HepG2 (cell line): ENCODE measurements at places on chromosomes 1 and 21. TPM values are rescaled to one million over a fixed set of nuclear protein-coding genes. Genes with fewer than 3 reads are reported as not detected.

GRCh38 chr1:26391450-26391849, 18.9 kb upstream of the ZNF683 start:
- peak; percentile 52 for DNase-seq

- DNase-seq = no peak
Observed at GRCh38 chr1:31669433-31669785, 24.7 kb upstream of the PEF1 start.

DNA sequence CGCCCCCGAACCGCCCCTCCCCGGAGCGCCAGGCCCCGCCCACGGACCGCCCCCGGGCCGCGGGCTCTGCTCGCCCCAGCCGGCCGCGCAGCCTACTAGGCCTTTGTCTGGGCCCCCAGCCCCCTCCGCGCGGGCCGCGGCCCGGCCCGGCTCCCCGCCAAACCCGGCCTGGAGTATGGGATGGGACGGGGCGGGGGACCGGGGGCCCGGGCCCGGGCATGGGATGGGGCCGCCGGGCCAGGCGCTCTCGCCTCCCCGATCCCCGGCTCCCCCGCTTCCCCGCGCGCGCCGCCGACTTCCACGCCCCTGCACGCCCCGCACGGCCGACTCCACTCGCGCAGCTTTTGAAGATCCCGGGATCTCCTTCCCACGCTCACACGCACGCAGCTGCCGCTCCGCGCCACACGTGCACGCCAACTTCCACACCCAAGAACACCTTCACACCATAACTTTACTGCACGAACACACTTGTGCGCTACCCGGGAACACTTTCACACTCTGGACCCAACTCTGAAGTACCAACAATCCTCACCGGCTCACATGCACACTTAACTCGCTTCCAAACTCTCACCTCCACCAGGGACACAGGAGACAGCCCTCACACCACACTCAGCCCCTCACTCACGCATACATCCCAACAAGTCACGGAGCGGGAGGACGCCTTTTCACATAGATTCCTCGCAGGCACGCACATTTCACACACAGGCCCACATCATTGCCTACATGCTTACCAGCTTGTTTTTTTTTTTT, 437 bp upstream of the HSPG2 start:
- DNase-seq = peak; percentile 72

DNA sequence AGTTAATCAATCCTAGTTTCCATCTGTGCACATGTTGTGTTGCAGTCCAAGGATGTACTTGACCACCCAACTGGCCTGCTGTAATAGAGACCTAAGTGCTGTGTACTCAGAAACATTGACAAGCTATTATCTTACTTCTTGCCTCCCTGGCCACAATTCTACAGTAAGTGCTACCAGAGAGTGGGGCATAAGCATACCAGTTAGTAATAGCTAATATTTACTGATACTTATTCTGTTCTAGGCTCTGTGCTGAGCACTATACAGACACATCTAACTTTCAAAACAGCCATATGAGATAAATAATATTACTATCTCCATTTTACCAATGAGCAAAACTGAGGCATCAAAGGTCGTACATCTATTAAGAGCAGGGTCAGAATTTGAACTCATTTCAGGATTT, 49.5 kb upstream of the NPL start:
- DNase-seq = no peak

FCGR3A gene
- not detected in 2 replicates for polyA plus RNA-seq

BATF3 gene
- polyA plus RNA-seq = 0.13 and 0.40 TPM in 2 replicates

GRCh38 chr1:173496757-173497320, 19.7 kb downstream of the PRDX6 start:
- DNase-seq = no peak

DNA sequence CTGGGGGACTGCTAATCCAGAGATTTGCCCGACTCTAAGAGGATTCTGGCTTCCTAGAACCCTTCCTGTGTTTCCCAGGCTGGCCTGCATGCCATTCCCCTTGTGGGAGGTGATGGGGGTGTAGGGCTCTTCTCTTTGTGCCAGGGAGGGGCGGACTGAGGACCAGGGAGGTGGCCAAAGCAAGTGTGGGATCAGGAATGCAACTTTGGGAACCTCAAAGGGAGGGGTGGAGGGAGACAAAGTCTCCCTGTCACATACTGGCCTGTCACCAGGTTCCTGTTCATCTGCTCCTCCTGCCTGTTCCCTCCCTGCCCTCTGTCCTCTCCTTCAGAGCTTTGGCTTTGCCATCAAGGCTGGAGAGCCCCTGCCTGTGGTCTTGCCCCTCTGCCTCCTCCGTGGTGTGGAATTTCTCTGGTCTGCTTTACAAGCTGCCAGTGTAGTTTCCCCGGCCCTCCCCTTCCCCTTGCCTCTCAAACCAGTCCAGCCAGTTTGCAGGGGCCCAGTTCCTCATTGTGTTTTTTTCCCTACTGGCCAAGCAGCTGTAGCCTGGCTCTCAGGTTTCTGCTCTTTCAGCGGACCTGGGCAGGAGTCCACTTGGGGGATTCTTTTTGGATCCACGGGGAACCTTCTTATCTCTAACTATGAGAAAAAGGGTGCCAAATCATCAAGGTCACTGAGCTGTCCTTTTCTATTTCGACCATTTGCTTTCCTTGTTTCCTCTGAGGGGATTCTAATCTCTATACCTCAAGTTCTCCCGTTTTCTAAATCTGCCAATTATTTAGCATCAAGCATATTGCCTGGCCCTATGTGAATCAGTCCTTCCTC, 1.8 kb downstream of the CGN start:
- no peak for DNase-seq

- DNase-seq = no peak
Observed at GRCh38 chr1:229474509-229474908, 33.6 kb downstream of the NUP133 start.

ACADM gene
- 37.1 and 43.7 TPM in 2 replicates for polyA plus RNA-seq

DNA sequence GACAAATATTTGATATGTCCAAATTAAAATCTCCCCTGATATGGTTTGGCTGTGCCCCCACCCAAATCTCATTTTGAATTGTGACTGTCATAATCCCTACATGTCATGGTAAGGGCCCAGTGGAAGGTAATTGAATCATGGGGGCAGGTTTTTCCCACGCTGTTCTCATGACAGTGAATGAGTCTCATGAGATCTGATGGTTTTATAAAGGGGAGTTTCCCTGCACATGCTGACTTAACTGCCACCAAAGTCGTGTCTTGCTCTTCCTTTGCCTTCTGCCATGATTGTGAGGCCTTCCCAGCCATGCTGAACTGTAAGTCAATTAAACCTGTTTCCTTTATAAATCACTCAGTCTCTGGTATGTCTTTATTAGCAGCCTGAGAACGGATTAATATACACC, 207.0 kb downstream of the BARHL2 start:
- no peak for DNase-seq

DNA sequence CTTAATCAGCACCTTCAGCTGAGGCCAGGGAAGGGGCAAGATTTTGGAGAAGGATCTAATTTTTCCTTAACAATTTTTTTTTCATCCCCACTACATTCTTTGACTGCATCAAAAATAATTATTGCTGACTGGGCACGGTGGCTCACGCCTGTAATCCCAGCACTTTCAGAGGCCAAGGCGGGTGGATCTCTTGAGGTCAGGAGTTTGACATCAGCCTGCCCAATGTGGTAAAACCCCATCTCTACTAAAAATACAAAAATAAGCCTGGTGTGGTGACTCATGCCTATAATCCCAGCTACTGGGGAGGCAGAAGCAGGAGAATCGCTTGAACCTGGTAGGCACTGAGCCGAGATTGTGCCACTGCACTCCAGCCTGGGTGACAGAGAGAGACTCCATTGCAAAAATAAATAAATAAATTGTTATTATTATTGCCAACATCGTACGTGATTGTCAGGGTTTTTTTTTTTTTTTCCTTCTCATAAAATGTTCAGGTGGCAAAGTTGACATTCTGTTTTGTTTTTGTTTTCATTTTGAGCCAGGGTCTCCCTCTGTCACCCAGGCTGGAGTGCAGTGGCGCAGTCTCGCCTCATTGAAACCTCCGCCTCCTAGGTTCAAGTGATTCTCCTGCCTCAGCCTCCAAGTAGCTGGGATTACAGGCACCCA, 37.3 kb upstream of the MORC3 start:
- no peak for DNase-seq

- no peak for DNase-seq
Observed at GRCh38 chr1:200949626-200950025, 54.9 kb downstream of the INAVA start.

DNA sequence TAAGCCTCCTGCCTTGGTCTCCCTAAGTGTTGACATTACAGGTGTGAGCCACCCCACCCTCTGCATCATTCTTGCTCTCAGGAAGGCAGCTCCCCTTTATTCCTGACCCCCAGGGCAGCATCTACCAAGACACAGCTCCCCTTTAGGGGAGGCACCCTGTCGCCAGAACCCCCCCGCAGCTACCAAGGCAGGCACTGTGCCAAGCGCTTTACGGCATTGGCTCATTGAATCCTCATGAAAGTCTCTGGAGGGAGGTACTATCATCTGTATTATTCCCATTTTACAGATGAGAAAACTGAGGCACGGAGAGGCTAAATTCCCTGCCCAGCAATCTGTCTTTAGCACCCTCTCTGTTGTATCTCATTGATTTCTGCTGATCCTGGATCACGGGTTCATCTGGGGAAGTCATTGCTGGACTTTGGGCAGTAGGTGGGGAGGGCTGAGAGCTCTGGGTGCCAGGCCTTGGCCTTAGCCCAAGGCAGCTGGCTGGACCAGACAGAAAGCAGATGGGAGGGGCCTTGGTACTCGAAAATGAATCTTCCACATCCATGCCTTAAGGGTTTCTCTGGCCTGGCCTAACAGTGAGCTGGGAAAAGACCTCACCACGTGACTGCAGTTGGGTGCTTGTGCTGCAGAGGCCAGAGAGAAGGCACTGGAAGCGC, 5.9 kb downstream of the PLOD1 start:
- peak; percentile 70 for DNase-seq

DNA sequence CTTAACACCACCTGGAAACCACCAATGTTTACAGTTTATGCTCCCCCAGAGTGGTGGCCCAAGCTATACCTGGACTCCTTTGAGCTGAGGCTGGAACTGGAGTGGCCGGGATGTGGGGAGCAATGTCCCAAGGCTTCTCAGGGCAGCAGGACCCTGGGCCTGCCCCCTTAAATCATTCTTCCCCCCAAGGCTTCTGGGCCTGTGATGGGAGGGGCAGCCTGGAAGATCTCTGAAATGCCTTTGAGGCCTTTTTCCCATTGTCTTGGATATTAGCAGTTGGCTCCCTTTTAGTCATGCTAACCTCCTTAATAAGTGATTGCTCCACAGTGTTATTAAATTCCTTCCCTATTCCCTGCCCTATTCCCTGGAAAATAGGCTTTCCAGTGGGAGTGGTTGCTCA, 185.8 kb downstream of the HS2ST1 start:
- no peak for DNase-seq

DNA sequence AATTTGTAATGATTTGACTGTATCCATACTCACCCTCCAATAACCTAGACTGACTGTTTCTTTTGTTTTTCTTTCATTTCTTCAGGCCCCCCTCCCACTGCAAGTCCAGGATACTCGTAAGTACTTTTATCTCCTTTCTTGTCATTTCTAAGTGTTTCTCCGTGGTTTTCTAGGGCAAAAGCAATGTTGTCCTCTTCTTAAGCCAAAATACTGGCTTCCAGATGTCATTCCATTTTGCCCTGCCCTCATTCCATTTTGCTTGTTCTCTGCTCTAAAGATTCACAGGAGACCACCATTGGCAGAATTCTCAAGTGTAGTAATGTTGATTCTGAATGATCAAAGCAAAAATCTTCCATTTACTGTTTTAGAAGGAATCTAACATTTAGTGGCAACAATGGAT, 152.8 kb upstream of the UBE2U start:
- no peak for DNase-seq

DNA sequence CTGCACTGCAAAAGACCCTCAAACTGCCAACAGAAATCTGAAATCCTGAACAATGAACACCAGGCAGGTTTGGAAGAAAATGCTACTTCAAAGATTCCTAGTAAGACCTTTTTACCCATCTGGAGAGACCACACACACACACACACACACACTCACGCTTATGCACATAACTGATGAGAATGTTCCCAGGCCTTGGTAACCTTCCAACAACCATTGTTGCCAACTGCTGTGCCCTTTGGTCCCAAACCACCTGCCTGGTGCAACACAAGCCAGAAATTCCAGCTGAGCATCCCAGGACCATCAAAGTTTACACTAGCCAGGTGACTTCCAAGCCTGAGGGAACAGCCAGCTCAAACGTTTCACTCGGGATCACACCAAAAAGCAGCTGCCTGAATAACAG, 56.9 kb downstream of the SEC16B start:
- DNase-seq = peak; percentile 10

- DNase-seq = no peak
Observed at GRCh38 chr1:242401937-242402336, 122.6 kb downstream of the PLD5 start.

DNA sequence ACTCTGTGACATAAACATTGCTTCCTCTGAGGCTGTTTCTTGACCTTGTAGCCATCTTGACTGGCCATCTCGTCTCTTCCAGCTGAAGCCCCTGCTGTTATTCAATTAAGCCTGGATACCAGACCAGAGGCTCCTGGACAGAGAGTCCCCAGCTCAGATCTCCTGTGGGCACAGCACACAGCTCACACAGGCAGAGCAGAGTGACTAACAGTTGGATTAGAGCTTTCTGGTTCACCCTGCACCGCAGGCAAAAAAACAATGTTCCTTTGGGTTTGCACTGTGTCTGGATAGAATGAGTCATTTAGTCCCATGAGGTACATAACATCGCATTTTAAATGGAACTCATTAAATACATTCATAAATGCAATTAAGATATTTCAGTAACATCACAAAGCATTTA, 33.4 kb upstream of the USH2A start:
- DNase-seq = no peak

DNA sequence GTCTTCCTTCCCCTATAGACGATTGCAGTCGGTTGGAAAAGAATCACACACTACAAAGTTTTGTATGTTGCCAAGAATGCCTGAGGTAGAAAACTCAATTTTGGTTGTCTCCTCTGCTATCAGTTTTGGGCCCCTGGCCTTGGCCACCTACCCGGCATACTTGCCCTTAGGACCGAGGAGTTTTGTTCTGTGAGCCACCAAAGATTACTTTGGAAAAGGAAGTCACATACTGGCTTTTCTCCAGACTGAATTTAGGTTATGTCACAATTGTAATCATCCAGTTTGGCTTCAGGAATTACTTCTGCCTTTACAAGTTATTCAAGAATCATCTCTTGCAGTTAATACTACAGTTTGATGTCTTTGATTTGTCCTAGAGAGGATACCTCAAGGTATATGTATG, 71.4 kb downstream of the RGL1 start:
- DNase-seq = no peak

RGL1 gene
- polyA plus RNA-seq = 3.4 and 3.5 TPM in 2 replicates

GRCh38 chr1:58941471-58942289, 157.8 kb upstream of the JUN start:
- DNase-seq = peak; percentile 36

GRCh38 chr1:60510162-60510561, 436.6 kb upstream of the C1orf87 start:
- DNase-seq = no peak

LRRC3 gene
- polyA plus RNA-seq = 16.5 and 24.3 TPM in 2 replicates
